ENCODE measurements at places on chromosomes 3 and 15.
A peak's percentile ranks its signal among the peaks of the same experiment; 100 is the strongest.

- H3K4me1 ChIP-seq: peaks cover 34% of the 10 kb centered on the region
- DNase-seq: no peak
- H3K4me3 ChIP-seq: peak overlapping the region; percentile 46
- H3K36me3 ChIP-seq: peaks cover 4% of the 10 kb centered on the region
- no peak overlapping the region for H3K27ac ChIP-seq
Measured at GRCh38 chr15:32642667-32643435, 1.3 kb downstream of the SCG5 start.

GRCh38 chr3:131350506-131350905 lies 31.1 kb upstream of the NUDT16 start:
- H3K4me1 ChIP-seq: peaks cover 9% of the 10 kb centered on the region
- no peaks in the 10 kb centered on the region for H3K36me3 ChIP-seq
- DNase-seq: no peak

DNA sequence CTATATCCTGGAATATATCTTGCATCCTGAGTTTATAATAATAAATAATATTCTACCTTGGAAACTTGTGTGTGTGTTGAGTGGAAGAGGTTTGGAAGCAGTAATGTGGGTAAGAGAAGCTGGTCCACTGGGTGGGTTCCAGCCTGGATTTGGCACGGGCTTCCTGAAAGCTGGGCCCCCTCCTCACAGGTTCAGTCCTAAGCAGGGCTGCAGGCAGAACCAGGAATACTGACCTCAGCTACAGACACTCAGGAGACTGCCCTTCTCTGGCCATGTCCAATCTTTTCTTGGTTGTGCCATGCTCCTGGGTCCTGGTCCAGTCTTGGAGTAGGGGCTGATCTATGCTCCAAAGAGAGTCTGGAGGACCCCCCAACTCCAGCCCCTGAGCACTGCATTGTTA lies 4.5 kb downstream of the MYD88 start:
- H3K4me3 ChIP-seq: no peak overlapping the region
- H3K27me3 ChIP-seq: no peaks in the 10 kb centered on the region
- H3K4me1 ChIP-seq: peaks cover 8% of the 10 kb centered on the region
- peak; percentile 39 for DNase-seq

DNA sequence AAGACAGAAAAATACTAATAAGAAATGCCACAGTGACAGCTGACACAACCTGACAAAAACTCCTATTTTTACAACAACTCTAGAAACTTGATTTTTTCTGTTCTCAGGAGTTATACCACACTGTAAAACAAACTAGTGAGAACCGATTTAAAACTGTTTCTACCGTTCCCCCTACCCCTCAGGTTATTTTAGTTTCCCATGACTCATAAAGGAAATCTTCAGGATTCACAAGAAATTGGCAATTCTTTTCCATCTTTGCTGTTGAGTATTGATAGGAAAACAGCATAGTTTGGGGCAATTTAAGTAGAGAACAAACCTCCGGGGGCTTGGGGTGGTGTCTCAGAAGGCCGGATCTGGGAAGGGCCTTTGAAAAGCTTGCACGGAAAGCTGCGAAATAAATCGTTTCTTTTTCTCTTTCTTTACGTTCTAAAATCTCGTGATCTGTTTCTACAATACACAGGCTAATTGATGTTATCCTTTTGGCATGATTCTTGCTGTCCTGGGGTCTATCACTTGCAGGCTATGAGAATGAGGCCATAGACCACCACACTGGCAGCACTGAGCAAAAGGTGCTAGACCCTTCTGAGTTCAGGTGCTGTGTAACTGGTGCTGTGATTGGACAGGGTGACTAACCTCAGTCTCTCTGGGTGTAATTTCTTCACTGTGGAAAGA lies 89.3 kb downstream of the LPP start:
- no peak for DNase-seq
- no peaks in the 10 kb centered on the region for H3K27me3 ChIP-seq
- peaks cover 10% of the 10 kb centered on the region for H3K36me3 ChIP-seq

GRCh38 chr3:56309465-56309864 lies 158.8 kb downstream of the ERC2 start:
- H3K27ac ChIP-seq: no peak overlapping the region
- no peak overlapping the region for H3K4me3 ChIP-seq
- H3K4me1 ChIP-seq: peaks cover 11% of the 10 kb centered on the region
- H3K27me3 ChIP-seq: no peaks in the 10 kb centered on the region
- H3K36me3 ChIP-seq: no peaks in the 10 kb centered on the region

DNA sequence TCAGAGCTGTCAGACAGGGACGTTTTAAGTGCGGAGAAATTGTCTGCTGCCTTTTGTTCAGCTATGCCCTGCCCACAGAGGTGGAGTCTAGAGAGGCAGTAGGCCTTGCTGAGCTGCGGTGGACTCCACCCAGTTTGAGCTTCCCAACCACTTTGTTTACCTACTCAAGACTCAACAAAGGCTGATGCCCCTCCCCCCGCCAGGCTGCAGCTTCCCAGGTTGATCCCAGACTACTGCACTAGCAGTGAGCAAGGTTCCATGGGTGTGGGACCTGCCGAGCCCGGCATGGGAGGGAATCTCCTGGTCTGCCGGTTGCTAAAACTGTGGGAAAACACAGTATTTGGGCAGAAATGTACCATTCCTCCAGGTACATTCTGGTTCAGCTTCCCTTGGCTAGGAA lies 282.1 kb downstream of the VGLL3 start:
- H3K4me3 ChIP-seq: no peak overlapping the region
- no peaks in the 10 kb centered on the region for H3K4me1 ChIP-seq
- no peak overlapping the region for H3K27ac ChIP-seq
- no peaks in the 10 kb centered on the region for H3K36me3 ChIP-seq
- DNase-seq: no peak

- peak; percentile 63 for DNase-seq
- peaks cover 10% of the 10 kb centered on the region for H3K4me1 ChIP-seq
- no peak overlapping the region for H3K27ac ChIP-seq
- peaks cover 34% of the 10 kb centered on the region for H3K27me3 ChIP-seq
- no peak overlapping the region for H3K4me3 ChIP-seq
- H3K36me3 ChIP-seq: no peaks in the 10 kb centered on the region
Measured at GRCh38 chr15:31303726-31304648, 22.6 kb upstream of the KLF13 start.

GRCh38 chr3:81199587-81199986 lies 561.9 kb downstream of the GBE1 start:
- H3K27me3 ChIP-seq: no peaks in the 10 kb centered on the region
- no peaks in the 10 kb centered on the region for H3K36me3 ChIP-seq
- peaks cover 16% of the 10 kb centered on the region for H3K4me1 ChIP-seq
- H3K27ac ChIP-seq: no peak overlapping the region
- no peak for DNase-seq

DNA sequence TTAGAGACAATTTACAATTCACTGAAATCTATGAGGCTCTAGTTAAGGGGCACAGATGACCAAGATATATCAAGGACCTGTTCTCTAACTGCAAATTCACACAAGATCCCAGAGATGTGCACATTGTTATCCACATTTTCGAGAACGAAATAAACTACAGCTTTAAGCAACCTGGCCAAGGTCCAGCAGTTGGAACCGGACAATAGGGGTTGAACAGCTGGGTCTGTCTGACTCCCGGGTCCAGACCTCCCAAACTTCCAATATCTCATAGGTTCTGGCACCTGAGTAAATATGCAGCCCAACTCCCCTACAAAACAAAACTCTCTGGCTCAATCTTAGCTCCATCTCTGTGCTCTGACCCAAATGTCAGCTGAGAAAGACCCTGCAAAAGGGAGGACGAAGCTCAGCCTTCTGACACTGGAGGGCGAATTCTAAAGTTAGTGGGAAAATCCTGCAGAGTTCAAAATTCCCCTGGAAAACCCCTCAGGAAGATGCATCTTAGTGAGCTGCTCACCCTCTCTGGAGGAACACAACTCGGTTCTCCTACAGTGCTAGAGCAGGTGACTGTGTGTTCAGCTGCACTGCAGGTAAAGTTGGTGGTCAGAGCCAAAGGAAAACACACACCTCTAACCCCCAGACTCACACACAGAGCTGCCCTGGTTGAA lies 14.2 kb upstream of the SPATA12 start:
- no peaks in the 10 kb centered on the region for H3K36me3 ChIP-seq
- no peaks in the 10 kb centered on the region for H3K27me3 ChIP-seq
- H3K4me1 ChIP-seq: peaks cover 17% of the 10 kb centered on the region
- H3K27ac ChIP-seq: no peak overlapping the region
- no peak overlapping the region for H3K4me3 ChIP-seq

DNA sequence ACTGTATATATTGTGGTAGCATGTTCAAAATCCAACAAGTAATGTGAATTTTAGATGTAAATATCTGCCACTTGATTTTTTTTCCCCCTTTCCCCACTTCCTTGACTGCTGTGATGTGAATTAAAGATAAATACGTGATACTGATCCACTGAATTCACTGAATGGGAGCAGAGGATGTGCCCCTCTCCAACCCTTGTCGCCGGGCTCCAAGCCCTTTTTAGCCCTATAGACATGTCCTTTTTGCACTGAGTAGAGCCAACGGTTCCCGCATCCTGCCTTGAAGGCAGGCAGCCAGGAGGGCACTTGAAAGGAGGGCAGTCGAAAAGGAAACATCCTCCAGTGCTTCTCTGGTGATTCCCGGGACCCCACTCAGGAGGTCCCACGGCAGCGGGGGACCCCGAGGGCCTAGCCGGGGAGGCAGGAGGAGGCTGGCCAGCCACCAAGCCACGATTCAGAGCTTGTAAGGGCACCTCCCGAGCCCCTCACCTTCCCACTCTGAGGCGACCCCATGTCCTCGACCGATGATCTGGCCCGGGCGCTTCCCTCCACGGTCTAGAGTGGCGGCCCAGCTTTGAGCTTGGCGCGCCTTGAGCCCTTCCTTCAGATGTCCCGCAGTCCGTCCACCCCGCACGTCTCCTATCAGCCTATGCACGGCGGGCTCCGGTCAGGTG lies 901 bp upstream of the MANF start:
- no peaks in the 10 kb centered on the region for H3K27me3 ChIP-seq
- H3K4me1 ChIP-seq: peaks cover 31% of the 10 kb centered on the region
- peak overlapping the region; percentile 99 for H3K27ac ChIP-seq
- H3K4me3 ChIP-seq: peak overlapping the region; percentile 99
- H3K36me3 ChIP-seq: peaks cover 23% of the 10 kb centered on the region

All from type B pancreatic cell (in vitro differentiated cells).